ENCODE measurements at places on chromosomes 7 and 10.
A peak's percentile ranks its signal among the peaks of the same experiment; 100 is the strongest.

DNA sequence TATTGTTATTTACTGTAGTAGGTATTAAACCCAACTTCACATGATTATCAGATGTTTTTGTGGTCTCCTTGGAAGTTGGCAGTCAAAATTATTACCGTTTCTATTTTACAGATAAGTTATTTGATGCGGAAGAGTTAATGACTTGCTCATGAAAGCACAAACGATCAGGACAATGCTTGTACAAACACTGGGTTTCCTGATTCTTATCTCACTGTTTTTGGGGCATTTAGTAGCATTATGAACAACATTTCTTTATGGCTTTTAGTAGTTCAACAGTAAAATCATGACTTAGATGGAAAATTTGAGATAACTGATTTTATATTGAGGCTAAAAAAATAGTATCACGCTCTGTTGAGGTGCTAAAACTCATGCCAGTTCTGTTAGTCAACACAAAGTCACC, 361.5 kb upstream of the MBL2 start:
- DNase-seq, result no peak
- H3K27me3 ChIP-seq, result no peaks in the 10 kb centered on the region
- no peaks in the 10 kb centered on the region for H3K36me3 ChIP-seq
- H3K4me3 ChIP-seq, result no peak overlapping the region
- H3K27ac ChIP-seq, result no peak overlapping the region
- H3K4me1 ChIP-seq, result no peaks in the 10 kb centered on the region

- no peaks in the 10 kb centered on the region for H3K36me3 ChIP-seq
Observed at GRCh38 chr7:83697804-83698530, 49.0 kb upstream of the SEMA3E start.

- H3K27ac ChIP-seq, result no peak overlapping the region
- H3K36me3 ChIP-seq, result no peaks in the 10 kb centered on the region
- no peaks in the 10 kb centered on the region for H3K4me1 ChIP-seq
- no peaks in the 10 kb centered on the region for H3K27me3 ChIP-seq
Observed at GRCh38 chr7:114703677-114704076, 218.2 kb upstream of the MDFIC start.

- peaks cover 11% of the 10 kb centered on the region for H3K27me3 ChIP-seq
- H3K4me1 ChIP-seq, result no peaks in the 10 kb centered on the region
- H3K27ac ChIP-seq, result no peak overlapping the region
- no peaks in the 10 kb centered on the region for H3K36me3 ChIP-seq
Observed at GRCh38 chr7:36080843-36081242, 72.2 kb upstream of the EEPD1 start.

DNA sequence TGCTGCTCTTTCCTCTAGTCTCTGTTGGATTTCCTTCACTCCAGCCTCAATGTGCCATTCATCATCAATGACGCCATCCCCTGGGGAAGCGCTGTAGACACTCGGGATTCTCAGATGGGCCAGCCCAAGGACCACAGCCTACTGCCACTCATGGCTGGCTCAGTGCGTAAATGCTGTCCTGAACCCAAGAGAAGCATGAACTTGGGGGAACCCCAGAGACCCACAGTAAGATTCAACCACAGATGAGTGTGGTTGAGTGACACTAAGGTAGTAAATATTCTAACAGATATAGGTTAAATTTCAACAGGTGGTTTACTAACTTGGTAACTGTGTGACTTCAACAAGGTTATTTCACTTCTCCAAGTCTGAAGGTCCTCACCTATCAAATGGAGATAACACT, 304.1 kb downstream of the GRM8 start:
- H3K27me3 ChIP-seq, result no peaks in the 10 kb centered on the region
- no peaks in the 10 kb centered on the region for H3K4me1 ChIP-seq
- no peak overlapping the region for H3K27ac ChIP-seq
- no peak overlapping the region for H3K4me3 ChIP-seq

GRCh38 chr10:28445516-28445915, 87.4 kb upstream of the WAC start:
- H3K27me3 ChIP-seq, result peaks cover 6% of the 10 kb centered on the region
- H3K4me3 ChIP-seq, result no peak overlapping the region
- DNase-seq, result no peak
- no peaks in the 10 kb centered on the region for H3K4me1 ChIP-seq
- no peak overlapping the region for H3K27ac ChIP-seq

DNA sequence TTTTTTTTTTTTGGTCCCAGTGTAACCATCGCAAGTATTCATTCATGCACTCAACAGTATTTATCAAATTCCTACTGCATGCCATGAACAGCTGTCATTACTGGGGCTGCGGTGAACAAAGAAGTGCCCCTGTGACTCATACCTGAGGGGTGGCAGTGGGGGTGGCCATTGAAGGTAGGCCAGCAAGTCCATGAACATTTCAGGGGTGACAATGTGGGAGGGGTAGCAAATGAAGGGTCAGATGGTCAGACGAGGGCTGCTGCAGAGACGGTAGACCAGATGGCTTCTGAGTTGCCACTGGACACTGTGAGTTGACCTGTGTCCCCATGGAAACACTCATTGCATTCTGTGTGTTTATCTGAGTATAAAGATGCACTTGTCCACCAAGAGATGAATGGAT, 92.5 kb upstream of the PITRM1 start:
- H3K4me1 ChIP-seq, result peaks cover 2% of the 10 kb centered on the region
- no peak overlapping the region for H3K27ac ChIP-seq
- DNase-seq, result no peak
- H3K36me3 ChIP-seq, result no peaks in the 10 kb centered on the region
- peaks cover 13% of the 10 kb centered on the region for H3K27me3 ChIP-seq
- H3K4me3 ChIP-seq, result no peak overlapping the region

DNA sequence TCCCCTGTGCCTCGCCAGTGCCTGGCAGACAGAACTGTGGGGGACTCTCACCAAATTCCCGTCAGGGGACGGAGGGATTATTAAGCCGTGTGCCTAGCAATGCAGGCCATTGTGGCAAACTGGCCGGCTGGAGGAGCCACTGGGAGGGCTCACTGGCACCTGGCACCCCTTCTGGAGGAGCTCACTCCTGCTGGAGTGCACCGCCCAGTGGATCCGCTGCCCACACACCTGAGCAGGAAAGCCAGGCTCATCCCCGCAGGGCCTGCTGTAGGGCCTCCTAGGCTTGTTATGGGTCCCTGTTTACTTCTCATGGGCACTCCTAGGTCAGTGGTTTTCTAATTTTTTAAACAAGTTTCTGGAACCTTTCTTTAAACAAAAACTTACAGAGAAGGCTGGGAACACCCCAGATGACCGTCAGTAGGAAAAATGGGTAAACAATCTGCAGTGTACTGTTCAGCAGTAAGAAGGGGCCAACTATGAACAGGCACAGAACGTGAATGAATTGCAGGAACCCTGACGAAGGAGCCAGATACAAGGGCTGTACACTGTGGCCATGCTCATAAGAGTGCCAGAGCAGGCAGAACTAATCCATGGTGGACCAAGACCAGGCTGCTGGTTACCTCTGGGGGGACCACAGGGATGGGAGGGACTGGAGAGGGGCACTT, 64.8 kb downstream of the LANCL2 start:
- H3K4me1 ChIP-seq, result peaks cover 9% of the 10 kb centered on the region
- H3K27ac ChIP-seq, result no peak overlapping the region
- H3K4me3 ChIP-seq, result no peak overlapping the region
- H3K27me3 ChIP-seq, result no peaks in the 10 kb centered on the region
- H3K36me3 ChIP-seq, result peaks cover 25% of the 10 kb centered on the region

- no peak overlapping the region for H3K27ac ChIP-seq
- no peaks in the 10 kb centered on the region for H3K4me1 ChIP-seq
Observed at GRCh38 chr7:34845666-34846361, 187.8 kb downstream of the NPSR1 start.

DNA sequence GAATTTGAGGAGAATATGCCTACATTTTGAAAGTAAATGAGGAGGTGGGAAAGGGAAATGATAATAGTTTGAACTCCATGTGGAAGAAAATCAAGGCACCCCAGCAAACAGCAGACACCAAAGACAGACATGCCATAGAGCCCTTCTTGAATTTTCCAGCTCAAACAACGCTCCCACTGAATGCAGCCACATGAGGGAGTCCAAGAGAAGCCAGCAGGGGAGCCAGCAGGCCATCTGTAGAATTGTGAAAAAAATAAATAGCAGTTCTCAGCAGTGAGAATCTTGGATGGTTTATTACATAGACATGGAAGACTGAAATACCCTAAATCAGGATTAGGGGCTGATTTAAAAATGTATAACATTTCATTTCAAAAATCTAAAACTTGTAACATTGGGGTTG, 1567.3 kb upstream of the LRRTM3 start:
- no peaks in the 10 kb centered on the region for H3K4me1 ChIP-seq
- DNase-seq, result no peak
- H3K36me3 ChIP-seq, result no peaks in the 10 kb centered on the region

DNA sequence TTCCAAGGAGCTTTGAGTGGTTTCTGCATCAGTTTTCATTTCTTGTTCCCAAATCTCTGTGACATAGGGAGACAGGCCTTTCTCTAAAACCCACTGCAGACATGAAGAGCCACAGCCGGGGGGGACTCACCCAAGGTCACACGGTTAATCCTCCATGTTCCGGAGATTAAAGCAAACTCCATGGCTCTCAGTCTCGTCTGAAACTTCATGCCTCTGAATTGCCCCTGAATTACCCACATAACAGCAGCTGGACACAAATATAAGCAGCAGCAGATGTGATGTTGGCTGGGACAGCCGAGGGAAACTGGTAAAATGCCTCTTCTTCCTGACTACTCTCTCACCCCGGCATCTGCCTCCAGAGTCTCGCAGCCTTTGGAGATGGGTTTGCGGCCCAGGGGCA, 402.2 kb downstream of the DNAJB6 start:
- H3K27ac ChIP-seq, result no peak overlapping the region
- H3K4me1 ChIP-seq, result no peaks in the 10 kb centered on the region
- DNase-seq, result no peak
- H3K4me3 ChIP-seq, result no peak overlapping the region

- no peak overlapping the region for H3K27ac ChIP-seq
- peaks cover 4% of the 10 kb centered on the region for H3K27me3 ChIP-seq
- H3K36me3 ChIP-seq, result no peaks in the 10 kb centered on the region
- no peaks in the 10 kb centered on the region for H3K4me1 ChIP-seq
Observed at GRCh38 chr10:29141761-29142160, 147.1 kb upstream of the LYZL1 start.

GRCh38 chr7:156639426-156640256, 933 bp upstream of the RNF32 start:
- peak; percentile 3 for DNase-seq
- peak overlapping the region; percentile 89 for H3K4me3 ChIP-seq
- peaks cover 4% of the 10 kb centered on the region for H3K27me3 ChIP-seq

GRCh38 chr10:103793429-103793828, 61.9 kb downstream of the SH3PXD2A start:
- no peaks in the 10 kb centered on the region for H3K36me3 ChIP-seq
- H3K4me1 ChIP-seq, result no peaks in the 10 kb centered on the region
- H3K4me3 ChIP-seq, result no peak overlapping the region
- no peak for DNase-seq
- H3K27ac ChIP-seq, result no peak overlapping the region
- H3K27me3 ChIP-seq, result peaks cover 4% of the 10 kb centered on the region
